ENCODE measurements at places on chromosomes 3 and 15. TPM values are rescaled to one million over a fixed set of nuclear protein-coding genes. Genes with fewer than 3 reads are reported as not detected.

Gene HHATL
- 9.0 TPM for total RNA-seq

Gene VIPR1
- 3.4 TPM for total RNA-seq

Gene CACNA2D2
- total RNA-seq: 10.1 TPM

Gene TRMT10C
- total RNA-seq: 17.3 TPM

Gene ASB14
- total RNA-seq: 0.12 TPM

Gene TATDN2
- total RNA-seq: 29.3 TPM

Gene CCDC13
- 2.0 TPM for total RNA-seq

Gene TTLL13
- 1.3 TPM for total RNA-seq

Gene ADPRH
- 7.6 TPM for total RNA-seq

Gene GMPS
- total RNA-seq: 21.5 TPM

Gene GNAT1
- total RNA-seq: not detected

Gene RTP4
- 1.7 TPM for total RNA-seq

Gene CTXN2
- total RNA-seq: not detected

Gene DUOXA2
- not detected for total RNA-seq

Gene TRIM42
- total RNA-seq: not detected

Gene RAP2B
- 9.2 TPM for total RNA-seq

Gene BNC1
- 0.12 TPM for total RNA-seq

Gene TBL1XR1
- total RNA-seq: 176 TPM

Data from metanephros (tissue), 2 donors.